ENCODE measurements at places on chromosomes 16 and 17.
A peak's percentile ranks its signal among the peaks of the same experiment; 100 is the strongest.

DNA sequence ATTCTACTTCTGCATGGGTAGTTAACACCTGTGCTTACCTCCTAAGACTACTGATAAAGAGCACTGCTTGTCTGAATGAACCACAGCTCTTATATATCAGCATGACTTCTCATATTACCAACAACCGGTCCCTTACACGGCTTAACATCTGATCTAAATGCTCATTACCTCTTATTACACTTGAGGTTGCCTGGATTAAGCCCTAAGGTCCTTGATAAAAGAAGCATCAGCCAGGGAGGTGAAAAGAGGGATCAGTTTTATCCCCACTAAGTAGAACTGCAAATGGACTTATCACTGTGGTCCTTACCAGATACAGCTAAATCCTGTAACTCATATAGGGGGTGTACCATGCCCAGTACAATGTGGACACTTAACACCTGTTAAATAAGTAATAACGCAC, 8.2 kb upstream of the RSKR start:
- DNase-seq, result no peak

- DNase-seq, result peak; percentile 2
Measured at GRCh38 chr16:74700116-74700437, 585 bp downstream of the MLKL start.

DNA sequence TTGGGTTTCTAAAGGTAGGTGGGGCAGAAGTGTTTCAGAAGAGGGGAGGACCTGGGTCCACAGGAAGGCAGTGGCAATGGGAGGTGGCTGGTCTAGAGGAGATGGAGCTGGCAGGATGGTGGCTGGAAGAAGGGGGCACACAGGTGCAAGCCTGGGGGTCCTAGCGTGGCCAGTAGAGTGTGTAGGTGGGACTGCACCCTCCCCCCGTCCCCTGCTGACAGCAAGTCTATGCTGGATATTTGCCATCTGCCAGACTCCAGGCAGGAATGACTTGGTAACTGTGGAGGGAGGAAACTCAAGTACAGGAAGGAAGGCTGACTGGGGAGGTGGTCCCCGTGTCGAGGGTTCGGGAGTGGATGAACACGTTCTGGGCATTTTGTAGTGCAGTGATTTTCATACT, 8.6 kb downstream of the MED9 start:
- DNase-seq, result no peak

GRCh38 chr17:79301469-79301868, 226.8 kb downstream of the ENGASE start:
- DNase-seq, result no peak

DNA sequence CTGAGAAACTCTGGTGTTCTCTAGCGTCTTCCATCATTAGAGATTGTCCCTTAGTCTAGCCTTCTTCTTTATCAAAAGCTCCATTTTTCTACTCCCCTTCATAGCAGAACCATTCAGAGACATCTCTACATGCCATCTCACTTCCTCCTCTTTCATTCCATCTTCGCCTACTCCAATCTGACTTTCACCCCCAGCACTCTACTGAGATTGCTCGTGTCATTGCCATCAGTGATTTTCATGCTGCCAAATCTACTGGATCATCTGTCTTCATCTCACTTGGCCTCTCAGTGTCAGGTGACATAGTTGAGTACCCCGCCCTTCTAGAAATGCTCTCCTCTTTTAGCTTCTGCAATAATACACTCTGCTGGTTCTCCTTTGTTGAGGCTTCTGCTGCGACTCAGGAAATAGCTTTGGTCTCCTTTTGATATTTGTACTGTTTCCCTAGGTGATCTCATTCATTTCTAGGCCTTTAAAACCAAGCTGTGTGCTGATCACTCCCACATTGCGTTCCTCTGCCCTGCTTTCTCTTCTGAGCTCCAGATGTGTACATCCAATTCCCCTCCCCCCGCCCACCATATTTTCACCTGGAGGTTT, 119.1 kb downstream of the FTO start:
- peak; percentile 18 for DNase-seq

GRCh38 chr16:50165473-50165872, 12.4 kb downstream of the TENT4B start:
- DNase-seq, result no peak

DNA sequence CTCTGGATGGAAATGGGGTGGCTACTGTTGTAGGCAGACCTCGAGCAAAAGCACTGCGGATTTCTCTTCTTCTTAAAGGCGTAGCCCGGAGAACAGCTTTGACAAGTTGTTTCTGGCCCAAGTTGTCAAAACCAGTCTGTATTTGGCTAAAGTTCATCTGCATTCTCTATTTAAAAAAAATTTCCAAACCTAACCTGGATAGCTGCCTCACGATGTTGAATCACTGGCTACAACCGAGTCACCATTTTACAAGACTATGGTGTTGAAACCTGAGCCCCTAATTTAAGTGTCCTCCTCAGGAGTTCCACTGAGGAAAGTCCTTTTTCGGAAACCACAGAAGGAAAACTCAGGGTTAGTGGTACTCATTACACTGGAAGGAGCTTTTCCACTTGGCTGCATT, 1.5 kb downstream of the SLC16A6 start:
- DNase-seq, result no peak

DNA sequence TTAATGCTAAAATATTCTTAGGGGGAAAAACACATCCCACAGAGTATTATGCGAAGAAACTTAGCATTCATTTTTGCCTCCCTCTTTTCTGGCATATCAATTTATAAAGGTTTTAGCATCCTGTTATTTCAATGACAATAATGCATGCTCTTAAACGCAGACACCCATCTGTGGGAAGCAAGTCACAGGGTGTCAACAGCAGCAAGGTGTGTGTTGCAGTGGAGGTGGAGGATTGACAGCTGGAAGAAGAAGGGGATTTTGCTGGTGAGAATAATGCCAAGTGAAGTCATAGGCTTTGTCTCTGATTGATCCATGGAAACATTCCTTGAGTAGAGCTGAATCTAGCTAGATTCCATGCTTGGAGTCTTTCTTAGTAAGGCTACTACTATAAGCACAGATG, 498.1 kb downstream of the NPIPA7 start:
- no peak for DNase-seq

GRCh38 chr16:85017151-85017550, 5.8 kb upstream of the ZDHHC7 start:
- DNase-seq, result no peak

DNA sequence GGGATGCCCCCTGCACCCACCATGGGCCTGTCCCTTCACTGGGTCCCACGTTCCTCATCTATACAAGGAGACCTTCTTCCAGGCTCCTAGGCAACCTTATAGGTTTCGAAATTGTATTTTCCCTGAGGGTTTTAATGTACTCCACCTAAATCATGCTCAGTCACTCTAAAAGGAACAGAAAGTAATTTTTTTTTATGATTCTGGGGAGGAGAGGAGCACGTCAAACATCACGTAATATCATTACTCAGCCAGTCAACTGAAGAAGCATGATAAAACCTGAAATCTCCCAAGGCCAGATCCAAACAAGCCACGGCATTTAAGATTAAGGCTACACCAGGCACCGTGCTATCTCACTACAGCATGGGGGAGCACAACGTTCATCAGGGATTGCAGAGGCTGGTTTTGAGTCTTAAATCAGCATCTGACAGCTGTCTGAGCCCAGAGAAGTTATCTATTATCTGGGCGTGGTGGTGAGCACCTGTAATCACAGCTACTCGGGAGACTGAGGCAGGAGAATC, 3.9 kb upstream of the TMEM114 start:
- no peak for DNase-seq

DNA sequence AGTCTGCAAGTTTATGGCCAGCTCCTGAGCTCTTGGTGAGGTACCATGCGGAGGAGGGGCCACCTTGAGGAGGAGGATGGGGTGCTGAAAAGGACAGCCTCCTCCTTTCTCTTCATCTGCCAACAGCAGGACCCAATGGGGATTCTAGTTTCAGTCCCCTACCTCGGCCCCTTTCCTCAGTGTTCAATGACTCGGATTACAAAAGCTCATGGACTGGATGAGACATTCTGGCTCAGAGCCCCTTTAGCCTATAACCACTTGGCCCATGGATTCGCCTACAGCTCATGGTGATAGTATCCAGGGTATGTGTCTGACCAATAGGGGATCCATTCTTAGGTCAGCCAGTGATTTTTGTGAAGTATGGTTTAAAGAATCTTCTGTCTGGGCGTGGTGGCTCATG, 8.5 kb upstream of the PIK3R6 start:
- no peak for DNase-seq

- no peak for DNase-seq
Measured at GRCh38 chr16:72639494-72639893, 408.4 kb downstream of the ZFHX3 start.

DNA sequence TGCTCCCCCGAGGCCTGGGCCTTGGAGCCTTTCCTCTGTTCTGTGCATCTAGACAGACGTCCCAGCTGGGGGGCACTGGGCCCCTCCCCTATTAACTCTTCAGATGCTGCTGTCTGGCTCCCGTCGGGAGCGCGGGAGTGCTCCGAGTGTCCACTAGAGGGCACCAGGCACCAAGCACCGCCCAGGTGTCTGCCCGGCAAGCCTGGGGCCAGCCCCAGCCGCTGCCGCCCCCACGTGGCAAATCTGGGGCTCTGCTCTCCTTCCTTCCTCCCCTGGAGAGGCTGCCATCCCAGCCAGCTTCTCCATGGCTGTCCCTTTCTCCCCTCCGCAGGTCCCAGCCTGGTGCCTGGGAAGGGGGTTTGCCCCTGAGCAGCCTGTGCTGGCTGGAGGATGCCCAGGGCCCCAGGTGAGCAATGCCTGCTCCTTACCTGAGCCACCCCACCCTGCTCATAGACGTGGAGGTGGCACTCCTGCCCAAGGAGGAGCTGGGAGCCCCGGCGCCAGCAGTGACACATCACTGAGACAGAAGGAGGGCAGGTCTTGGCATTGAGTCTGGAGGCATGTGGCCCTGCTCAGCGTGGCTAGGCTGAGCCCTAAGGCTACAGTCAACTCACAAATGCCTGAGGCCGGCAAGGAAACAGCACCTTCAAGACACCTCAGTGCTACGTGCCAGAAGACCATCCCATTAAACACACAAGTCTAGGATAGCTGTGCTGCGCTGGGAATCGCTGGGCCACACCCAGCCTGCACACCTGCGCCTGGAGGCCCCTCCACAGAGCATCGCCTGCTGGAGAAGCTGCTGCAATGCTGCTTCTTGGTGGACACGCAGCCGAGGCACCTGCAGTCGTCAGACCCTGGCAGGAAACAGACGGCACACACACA, 19.7 kb downstream of the TMEM235 start:
- peak; percentile 77 for DNase-seq

DNA sequence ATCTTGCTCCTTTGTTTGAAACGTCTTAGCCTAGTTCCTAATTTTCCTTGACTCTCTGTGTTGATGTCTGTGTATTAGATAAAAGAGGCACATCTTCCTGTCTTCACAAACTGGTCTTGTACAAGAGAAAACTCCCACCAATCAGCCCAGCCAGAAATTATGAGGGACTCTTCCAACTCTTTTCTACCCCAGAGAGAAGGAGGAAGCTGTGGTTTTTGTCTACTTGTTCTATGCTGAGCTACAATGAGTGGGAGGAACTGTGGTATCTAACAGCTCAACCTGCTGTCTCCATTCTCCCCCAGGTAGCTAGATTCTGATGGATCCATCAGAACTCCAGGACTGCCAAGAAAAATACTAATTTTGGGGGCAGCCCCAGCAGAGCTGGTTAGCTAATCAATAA, 392.5 kb downstream of the HS3ST3B1 start:
- no peak for DNase-seq

DNA sequence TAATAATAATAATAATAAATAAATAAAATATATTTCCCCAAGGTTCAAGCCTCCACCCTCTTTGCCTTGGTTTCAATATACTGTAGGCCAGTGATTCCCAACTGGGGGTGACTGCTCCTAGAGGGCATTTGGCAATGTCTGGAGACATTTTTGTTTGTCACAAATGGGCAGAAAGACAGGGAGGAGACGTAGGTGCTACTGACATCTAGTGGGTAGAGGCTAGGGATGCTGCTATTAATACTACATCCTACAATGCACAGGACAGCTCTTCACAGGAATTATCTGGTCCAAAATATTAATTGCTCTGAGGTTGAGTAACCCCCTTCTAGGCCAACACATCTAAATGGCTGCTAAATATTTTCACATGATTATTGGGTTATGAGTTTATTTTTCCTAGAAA, 12.8 kb upstream of the PRR14 start:
- DNase-seq, result peak; percentile 31

DNA sequence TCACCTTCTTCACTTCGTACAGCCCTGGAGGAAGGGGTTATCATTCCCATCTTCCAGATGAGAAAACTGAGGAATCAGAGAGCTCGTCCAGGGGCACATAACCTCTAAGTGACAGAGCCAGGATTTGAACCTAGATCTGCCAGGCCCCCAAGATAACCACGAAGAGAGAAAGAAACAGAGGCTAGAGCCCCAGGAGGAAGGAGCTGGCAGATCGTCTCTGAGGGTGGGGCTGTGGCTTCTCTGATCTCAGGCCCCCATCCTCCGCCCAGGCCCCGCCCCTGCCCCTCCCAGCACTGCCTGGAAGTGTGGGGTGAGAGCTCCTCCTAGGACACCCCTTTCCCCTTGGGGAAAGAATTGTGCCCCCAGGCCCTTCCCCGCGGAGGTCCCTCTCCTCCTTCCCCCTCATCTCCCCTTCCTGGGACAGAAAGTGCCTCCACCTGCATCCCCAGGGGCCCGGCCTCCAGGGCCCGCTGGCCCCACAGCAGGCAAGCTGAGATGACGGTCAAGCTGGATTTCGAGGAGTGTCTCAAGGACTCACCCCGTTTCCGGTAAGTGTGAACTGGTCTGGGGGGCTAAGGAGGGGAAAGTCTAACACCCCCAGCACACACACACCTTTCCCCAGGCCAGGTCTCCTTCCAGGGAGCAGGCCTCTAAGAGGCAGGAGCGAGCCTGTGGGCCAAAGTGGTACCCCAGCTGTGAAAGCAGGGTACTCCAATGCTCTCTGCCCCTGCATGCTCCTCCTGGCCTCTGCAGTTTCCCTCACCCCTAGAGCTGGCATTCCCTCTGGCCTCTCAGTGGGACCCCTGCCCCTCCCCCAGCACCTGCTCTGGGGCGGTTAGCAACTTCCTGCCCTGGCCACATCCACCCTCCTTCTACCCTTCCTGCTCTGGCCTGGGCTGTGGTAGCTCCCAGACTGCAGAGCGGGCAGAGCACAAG, at the start of gene ACAP1:
ACAP1 (plus strand) TSS at position 290 of the 936 bp plus-strand sequence; CDS start at position 496, 206 bp downstream.
- DNase-seq, result peak; percentile 78

DNA sequence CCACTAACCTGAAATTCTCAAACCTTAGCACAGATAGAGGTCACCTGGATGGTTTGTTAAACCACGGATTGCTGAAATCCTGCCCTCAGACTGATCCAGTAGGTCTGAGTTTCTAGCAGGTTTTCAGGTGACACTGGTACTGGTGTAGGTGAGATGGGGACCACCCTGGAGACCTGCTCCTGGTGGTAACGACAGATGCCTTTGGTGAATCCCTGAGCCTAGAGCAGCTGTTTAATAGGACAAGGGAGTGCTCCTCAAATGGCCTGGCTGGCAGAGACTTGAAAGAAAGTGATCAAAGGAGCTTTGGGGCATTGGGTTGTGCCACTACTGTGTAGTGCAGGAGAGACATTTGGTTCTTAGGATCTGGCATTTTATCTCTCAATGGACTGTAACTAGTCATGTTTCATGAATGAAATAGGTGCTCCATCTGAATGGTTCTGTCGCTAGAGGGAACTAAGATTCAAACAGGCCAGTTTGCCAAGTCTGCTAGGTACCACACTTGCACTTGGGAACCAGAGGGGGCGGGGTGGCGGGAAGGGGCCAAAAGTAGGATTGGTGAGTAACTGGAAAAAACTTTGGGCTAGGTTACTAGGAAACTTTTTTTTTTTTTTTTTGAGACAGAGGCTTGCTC, 2.9 kb upstream of the IFI35 start:
- no peak for DNase-seq
